ENCODE measurements at places on chromosomes 3 and 15.
A peak's percentile ranks its signal among the peaks of the same experiment; 100 is the strongest.

GRCh38 chr3:72011485-72011884, 226.5 kb upstream of the PROK2 start:
- no peak for DNase-seq

DNA sequence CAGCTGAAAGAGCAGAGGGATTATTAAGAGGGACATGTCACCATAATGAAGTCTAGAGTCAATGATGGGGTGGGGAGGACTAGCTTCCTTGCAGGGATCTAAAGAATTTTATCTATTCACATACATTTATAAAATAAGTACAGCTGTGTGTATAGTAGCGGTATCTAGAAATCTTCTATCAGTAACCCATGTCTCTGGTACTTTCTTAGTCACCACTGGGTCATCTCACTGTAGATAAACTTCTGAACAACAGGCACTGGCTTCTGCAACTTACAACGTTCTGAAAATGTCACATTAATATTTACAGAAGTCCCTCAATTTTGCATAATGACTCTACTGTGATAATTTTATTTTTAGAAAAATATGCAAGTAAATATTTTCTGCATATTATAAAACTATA, 401.7 kb downstream of the TBC1D5 start:
- DNase-seq, result no peak

DNA sequence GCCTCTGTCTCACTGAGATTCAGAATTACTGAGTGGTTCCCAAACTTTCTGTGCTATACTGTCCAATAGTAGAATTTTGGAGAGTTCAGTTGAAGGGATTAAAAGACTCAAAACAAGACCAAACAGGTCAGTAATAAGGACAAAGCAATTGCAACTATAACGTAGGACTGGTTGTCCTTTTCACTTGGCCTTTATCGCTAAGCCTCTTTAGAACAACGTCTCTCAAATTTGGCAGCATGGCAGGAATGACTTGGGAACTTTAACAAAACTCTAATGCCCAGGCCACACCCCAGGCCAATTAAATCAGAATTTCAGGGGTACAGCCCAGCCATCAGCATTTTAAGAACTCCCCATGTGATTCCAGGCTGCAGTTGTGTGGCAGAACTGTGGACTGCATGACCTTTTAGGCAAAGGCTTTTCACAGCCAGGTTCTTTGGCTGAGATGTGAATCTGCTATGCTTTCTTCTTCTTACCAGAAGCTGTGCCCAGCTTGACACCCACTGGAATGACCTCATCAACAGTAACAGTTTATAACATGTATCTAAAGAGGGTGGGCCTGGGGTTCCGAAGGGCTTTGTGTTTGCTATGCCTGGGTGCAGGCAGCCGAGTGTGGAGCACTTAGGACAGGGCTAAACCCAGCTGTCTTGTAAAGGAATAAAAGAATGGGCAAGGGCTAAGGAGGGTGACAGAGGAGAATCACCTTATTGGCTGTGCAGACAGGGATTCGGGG, 226.2 kb upstream of the PRICKLE2 start:
- DNase-seq, result no peak

GRCh38 chr3:149547413-149547812, 72.9 kb downstream of the TM4SF4 start:
- DNase-seq, result no peak

- DNase-seq, result no peak
Observed at GRCh38 chr3:73605412-73605811, 19.3 kb downstream of the PDZRN3 start.

DNA sequence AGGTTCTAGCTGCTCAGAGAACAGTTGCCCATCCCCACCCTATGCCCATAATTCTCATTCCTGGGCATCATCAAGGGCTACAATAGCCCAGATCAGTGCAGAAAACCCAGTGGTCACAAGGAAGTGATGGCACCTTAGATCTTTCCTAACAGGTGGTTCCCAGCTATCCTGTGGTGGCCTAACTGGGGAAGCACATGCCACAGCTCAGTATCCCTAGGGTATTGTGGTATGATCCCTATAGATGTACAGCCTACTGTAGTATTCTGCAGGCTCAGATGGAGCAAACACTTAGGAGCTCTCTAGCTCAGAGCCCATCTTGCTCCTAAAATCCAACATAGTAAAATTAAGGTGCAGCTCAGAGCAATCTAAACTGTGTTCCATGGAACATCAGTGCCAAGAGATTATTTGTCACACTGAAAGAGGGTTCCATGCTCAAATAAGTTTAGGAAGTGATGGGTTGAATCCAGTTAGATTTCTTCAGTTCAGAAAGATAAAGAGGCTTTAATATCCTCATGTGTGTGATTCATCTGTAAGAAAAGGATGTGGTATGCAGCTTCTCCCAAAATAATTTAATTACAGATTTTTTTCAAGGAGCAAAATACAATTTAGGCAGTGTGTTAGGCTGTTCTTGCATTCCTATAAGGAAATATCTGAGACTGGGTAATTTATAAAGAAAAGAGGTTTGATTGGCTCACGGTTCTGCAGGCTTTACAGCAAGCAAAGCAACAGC, 4.4 kb downstream of the A4GNT start:
- DNase-seq, result no peak

DNA sequence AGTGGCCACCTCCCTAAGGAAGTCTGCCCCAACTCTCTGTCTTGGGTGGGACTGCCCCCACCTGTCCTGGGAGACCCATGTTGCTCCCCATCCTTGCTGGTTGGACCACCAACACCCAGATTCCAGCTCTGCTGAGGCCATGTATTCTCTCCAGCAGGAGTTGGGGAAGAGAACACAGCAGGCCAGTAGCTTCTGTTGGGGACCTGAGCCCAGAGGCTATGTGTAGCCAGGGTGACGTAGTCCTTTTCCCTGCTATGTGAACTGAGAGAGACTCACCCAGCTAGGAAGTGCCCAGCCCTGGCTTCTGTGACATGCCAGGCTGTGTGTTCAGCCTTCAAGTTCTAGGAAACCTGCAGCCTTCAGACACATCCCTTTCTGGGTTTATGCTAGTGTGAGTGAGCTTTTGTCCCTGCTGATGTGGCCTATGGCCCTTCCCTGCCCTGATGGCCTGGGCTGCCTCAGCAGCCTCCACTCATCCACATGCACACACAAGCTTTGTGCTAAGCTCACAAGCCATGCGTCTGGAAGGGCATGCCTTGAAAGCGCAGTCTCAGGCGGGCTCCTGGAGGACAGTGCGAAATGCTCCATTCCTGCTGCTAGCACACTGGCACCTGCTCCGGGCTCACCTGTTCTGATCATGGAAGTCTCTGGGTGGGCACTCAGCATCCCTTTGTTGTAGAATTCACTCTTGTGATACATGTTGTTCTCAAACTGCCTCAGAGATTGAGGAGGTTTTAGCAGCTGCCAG, 42.6 kb downstream of the KY start:
- no peak for DNase-seq

DNA sequence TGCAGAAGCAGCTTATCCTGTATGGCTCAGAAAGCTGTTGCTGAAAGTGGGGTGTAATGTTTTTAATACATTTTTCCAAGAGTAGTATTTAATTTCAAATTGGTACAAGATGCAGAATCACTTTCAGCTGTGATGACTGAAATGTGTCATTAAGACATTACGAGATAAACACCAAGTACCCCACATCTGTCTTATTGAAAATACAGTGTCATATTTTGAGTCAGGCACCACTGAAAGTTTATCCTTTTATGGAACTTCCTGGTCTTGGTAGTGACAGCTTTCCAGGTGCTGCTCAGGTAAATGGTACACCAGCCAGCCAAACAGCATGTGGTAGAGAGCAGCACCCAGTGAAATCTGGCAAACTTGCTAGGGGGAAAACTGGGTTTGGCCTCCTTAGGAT, 16.9 kb downstream of the ASTE1 start:
- no peak for DNase-seq

- DNase-seq, result no peak
Observed at GRCh38 chr3:169666376-169667165, 3.1 kb upstream of the MECOM start.

DNA sequence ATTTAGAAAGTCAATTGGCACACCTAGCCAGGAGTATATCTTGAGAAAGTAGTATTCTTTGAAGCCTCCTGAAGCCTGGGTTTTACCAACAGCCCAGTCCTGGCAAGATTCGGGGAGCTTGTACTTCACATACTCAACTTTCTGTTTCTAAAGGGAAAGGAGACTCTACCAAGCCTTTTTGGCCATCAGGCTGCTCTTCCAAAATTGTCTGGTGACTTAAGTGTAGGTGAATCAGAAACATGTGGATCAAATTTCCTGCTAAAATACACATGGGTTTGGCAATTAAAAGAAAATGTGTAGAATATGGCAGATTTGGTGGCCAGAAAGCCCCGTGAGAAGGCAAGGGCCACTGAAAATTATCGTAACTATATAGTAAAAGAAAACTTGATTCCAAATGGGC, 15.9 kb upstream of the GREM1 start:
- DNase-seq, result no peak

- no peak for DNase-seq
Observed at GRCh38 chr3:158405507-158405906, 165.5 kb upstream of the MLF1 start.

DNA sequence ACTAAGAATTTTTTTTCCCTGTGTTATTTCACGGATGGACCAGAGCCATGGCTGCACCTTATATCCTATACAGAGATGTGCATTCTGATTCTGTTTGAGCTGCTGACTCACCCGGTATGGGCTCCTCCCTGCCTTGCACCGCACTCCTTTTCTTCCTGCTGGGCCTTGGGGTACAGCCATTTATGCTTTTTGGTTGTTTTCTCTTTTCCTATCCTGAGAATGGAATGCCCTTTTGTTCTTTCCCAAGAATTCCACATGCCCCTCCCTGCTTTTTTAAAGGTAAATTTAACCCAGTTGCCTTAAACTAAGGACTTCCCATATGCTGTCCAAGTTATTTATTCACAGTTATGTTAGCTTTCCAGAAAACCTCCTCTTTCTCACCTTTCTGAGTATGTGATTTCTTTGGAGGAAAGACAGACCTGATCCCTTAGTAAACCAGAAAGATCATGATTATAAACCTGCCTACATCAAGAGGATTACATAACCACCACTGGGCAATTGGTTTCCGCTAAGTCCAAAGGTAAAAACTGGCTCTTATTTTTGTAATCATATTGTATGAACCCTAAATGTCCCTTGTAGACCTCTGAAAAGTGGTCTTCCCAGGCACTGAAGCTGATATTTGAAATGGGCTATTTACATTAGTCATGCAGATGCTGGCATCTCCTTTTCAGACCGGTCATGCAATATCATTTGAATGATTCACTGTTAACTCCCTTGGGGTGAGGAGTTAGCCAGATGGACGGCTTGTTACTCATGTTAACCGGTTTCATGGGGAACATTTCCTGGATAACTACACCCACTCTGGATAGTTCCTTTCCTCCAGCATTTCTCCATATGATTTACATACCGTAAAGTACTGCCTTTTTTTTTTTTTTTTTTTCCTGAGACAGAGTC, 45.5 kb downstream of the TMOD3 start:
- no peak for DNase-seq

DNA sequence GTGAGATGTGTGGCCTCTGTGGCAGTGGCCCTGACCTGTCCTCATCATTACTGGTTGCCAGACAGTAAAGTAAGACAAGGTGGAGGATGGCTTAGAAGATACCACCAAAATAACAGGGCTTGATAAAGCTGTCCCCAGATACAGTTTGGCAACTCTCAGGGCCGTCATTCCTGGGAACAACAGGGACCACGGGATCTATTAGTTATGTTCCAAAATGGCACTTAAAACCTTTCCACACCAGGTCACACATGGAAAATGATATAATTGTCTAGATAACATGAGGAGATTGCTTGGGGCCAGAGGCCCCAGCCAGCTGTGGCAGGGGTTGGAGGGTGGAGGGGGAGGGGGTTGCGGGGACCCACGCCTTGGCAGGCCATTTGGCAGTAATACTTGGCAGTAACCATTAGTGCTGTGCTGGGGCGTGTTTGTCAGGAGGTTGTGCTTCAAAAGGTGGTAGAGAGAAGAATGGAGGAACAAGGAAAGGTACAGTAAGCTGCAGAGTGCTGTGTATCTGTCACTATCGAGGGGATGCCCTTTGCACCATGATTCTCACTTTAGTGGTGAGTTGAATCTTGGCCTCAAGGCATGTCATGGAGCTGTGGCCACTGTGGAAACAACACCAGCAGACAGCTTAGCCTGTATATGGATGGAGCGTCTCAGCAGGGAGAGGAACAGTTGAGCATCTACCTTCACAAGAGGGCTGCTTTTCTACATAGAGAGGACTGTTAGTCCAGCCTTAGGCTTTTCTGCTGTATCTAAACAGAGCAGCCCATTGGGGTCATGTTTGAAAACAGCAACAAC, 14.0 kb downstream of the PLCL2 start:
- DNase-seq, result no peak

GRCh38 chr15:63348392-63348791, 33.3 kb downstream of the CA12 start:
- DNase-seq, result no peak

DNA sequence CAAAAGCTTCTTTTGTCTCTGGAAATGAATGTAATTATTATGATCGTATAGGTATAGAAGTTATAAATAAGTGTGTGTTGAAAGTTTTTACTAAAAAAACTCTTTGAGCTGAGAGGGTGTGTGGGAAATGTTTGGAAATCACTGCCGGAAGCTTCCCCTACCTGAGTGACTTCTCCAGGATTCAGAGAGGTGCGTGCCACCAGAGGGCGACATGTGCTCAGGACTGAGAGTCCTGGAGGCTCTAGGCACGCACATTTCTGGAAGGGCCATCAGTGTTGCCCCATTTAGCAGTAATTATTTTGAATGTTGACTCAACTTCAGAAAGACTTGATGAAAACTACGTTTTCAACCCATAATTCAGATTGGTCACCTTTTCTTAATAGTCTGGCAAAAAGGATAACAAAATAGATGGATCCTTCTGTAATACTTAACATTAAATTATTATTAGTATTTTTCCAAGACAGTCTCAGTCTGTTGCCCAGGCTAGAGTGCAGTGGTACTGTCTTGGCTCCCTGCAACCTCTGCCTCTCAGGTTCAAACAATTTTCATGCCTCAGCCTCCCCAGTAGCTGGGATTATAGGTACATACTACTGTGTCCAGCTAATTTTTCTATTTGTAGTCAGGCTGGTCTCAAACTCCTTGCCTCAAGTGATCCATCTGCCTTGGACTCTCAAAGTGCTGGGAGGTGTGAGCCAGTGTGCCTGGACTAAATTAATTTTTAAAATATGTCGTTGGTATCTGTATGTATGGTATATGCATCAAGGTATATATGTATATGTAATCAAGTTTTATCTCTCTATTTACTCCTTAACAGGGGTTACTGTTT, 34.5 kb downstream of the GPR171 start:
- peak; percentile 73 for DNase-seq
